ENCODE measurements at places on chromosomes 11 and 22.

GRCh38 chr11:1410366-1411291 lies 20.9 kb downstream of the BRSK2 start:
- DNase-seq: no peak

GRCh38 chr22:27086080-27087044 lies 429.0 kb downstream of the MIAT start:
- no peak for DNase-seq

DNA sequence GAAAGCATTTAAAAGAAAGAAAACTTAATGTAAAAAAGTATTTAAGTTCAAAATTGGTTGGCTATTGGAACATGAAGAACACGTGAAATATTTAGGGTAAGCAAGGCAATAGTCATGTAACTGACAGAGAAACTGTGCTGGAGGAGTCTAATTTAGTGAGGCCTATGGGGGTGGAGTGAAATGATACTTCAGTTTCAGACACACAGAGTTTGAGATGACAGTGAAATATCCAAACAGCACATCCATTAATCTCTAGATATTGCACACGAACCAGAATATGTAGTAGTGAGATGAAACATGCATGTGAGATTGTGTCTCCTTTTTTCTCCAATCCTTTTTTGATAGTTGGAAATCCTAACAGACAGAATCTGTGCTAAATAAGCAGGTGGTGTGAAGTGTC lies 739.0 kb downstream of the CNTN5 start:
- DNase-seq: no peak

- DNase-seq: peak; percentile 55
Measured at GRCh38 chr11:70755410-70756158, 357.3 kb downstream of the CTTN start.

DNA sequence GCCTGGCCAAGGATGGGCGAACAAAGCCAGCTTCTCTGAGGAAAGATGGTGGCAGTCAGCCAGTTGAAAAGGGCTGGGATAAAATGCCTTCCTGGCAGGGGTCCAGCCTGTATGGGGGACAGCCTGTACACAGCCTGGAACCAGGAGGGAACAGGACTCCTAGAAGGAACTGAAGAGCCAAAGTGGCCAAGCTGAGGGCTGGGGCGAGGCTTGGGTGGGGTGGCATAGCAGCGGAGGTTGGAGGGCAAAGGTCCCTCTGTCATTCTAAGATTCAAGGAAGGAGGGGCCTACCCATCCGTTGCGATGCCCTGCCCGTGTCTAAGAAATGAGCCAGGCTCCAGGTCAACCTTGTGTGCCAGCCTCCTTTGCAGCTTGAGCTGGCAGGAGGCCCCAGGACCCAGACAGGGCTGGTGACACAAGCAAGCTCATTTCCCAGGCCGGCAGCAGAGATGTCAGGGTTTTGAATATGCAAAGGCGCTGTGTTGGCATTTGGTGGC lies 22.6 kb downstream of the FADD start:
- DNase-seq: peak; percentile 12

- no peak for DNase-seq
Measured at GRCh38 chr11:35563484-35564244, 38.2 kb upstream of the PAMR1 start.

DNA sequence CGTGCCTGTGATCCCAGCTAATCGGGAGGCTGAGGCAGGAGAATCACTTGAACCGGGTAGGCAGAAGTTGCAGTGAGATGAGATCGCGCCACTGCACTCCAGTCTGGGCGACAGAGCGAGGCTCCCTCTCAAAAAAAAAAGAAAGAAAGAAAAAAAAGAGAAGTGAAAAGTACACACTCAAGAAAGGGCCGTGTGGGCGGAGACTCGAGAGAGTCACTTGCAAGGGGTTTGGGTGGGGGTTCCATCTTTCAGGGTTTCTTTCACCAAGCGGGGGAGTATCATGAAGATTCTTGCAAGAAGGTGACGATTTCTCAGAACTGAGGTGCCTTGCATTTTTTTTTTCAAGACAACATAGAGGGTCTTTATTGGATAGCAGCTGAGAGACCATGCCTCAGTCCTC lies 4.0 kb upstream of the IFITM5 start:
- no peak for DNase-seq

DNA sequence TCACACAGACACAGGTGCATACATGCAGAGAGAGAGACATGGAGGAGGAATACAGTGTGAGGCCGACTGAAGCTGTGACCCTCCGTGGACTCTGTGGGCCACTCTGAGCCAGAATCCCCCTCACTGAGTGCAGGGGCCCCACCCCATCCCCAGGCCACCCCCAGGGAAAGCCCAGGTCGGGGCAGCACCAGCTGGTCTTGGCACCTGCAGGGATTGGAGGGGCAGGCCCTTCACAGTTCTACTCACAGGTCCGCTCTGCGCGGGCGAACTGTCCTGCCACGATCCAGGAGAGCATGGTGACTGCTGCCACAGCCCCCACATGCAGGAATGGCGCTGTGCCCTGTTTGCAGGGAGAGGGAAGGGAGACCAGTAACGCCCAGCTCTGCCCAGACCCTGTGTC lies 16.3 kb upstream of the KLHL35 start:
- DNase-seq: no peak

All from pons (tissue), 1 donor.